Hippocampal formation (tissue), 2 donors: ENCODE measurements at places on chromosomes 3 and 15.

GRCh38 chr15:41778521-41778920 lies 4.2 kb downstream of the MAPKBP1 start:
- no peak for DNase-seq

DNA sequence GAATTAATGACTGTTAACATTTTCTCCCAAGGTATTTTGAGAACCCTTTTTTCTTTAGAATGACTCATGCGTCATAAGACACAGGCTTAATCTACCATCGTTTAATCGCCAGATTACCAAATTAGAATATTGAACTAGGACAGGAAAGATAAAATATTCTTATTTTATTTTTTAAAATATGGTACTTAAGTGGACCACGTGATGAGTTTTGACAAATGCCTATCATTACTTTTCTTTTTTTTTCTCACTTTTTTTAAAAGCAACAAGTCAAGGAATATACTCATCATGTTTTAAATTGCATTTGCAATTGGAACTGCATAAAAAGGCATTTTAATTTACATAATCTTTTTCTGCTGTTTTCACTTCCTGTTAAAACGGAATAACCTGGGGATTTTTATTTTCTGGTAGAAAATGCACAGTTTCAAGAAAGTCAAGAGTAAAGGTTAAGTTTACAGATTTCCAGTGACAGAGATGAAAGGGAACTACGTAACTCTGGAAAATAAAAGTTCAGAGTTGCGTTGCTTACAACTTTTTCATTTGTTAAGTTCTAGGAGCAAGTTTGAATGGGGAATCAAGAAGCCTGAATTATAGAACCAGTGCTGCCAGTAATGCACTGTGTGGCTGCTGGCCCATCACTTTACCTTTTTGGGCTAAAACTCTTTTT lies 23.6 kb downstream of the SIAH2 start:
- no peak for DNase-seq

GRCh38 chr3:127206154-127206553 lies 13.2 kb downstream of the PRR23E start:
- no peak for DNase-seq

GRCh38 chr3:130946882-130947281 lies 53.0 kb downstream of the ATP2C1 start:
- no peak for DNase-seq

GRCh38 chr3:53592862-53593261 lies 98.5 kb downstream of the CACNA1D start:
- no peak for DNase-seq

DNA sequence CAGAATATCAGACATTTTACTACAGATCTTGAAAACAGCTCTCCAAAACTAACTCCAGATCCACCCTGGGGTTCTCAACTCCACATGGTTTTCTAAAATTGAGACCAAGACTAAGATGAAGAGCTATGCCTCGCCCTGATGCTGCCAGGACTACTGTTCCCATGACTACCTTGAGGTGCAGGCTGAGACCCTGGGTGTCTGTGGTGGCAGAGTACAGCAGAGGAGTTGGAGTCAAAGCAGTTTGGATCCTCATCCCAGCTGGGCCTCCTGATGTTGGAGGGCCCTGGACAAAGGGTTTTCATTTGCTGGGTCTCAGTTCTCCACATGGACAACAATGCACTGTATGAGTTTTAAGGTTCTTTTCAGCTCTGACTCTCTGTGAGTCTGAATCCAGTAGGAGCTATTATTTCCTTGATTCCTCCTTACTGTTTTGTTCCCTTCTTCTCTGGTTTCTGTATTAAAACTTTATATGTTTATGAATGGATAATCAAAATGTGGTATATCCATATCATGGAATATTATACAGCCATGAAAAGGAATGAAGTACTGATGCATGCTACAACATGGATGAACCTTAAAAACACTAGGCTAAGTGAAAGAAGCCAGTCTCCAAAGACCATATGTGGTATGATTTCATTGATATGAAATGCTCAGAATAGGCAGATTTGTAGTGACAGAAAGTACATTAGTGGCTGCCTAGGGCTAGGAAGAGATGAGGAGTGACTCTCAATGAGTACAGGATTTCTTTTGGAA lies 93.0 kb downstream of the CPN2 start:
- no peak for DNase-seq

DNA sequence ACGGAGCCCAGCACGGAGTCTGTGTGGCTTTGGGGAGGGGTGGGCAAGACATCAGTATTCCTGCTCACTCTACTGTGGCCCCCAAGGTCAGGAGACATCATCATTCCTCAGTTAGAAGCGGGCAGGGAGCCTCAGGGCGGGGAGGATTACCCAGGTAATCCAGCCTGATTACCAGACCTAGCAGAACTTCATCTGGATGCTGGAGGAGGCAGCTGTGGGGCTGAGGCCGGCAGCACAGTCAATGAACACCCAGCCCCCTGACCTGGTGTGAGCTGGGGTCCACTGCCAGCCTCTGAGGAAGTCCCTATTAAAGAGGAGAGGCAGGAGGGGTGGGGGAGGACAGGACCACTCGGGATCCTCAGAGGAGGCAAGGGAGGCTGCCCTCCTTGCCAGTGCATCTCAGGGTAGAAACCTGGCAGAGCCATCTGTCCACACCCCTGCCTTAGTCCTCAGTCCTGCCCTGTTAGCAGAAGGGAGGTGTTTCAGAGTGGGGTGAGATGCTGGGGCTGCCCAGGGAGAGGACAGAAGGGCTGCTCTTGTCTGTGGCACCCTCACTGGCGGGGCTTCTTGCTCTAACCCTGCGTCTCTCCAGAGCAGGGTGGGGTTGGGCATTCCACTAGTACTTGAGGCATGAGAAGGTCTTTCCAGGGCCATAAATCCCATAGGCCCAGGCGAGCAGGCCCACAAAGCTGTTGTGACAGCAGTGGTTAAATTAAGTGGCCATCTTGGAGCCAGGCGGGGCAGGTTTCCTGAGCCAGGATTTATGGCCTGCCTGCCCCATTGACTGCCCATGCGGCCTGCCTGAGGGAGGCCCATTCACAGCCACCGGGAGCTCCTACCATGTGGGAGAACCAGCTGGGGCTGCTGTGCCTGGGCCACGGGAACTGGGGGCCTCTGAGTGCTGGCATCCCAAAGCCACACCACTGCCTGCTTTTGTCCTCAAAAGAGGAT lies 82.1 kb downstream of the LINGO1 start:
- no peak for DNase-seq

DNA sequence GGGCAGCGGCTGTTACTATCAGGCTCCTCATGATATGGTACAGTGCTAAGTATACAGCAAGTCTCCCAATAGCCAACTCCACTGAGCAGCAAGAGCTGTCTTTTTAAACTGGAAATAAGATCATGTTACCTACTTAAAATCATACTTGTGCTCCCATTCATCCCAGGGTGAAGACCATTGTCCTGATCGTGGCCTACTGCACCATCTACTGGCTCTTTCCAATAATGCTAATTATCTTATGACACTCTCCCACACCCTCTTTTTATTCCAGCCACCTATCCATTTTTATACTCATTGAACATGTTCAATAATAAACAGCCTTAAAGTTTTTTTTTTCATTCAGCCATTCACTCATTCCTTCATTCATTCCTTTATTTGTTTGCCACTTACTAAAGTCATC lies 117.7 kb downstream of the GBE1 start:
- no peak for DNase-seq

DNA sequence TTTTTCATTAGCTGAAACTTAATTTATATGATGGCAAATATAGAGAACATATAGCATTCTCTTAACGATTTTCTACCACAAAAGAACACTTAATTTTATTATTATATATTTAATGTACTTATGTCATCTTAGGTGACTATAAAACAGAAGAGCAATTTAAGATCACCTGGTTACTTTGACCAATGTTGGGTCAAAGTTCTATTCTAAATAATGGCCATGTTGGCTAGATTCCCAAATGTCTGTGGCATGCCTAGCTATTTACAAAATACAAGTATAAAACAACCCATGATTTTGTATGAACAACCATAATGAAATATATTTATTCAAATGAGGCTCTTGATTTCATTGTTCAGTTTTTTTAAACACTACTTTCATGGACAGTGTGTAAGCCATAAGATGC lies 200.9 kb downstream of the MCTP2 start:
- no peak for DNase-seq

DNA sequence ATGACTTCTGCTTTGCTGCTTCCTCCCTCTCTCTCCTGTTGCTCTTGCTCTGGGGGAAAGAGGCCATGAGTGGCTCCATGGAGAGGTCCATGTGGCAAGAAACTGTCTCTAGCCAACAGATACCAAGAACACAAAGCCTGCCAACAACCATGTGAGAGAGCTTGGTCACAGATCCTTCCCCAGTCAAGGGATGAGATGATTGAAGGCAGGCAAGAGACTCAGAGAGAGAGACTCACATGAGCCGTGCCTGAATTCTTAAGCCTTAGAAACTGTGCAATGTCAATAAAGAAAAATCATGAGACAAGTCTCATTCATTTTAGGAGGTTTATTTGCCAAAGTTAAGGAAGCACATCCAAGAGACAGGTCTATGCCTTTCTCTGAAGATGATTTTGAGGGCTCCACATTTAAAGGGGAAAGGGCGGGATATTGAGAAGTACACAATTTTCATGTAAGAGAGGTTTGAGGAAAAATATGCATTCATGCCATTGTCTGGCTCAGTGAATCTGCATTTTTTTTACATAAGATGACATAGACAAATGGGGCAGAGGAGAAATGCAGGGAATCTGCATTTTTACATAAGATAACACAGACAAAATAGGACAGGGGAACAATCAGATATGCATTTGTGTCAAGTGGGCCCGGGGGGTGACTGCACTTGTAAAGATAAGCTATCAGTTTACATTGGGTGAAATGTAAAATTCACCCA lies 59.5 kb upstream of the SUCLG2 start:
- no peak for DNase-seq

GRCh38 chr15:48427479-48427878 lies 96.2 kb downstream of the DUT start:
- no peak for DNase-seq

DNA sequence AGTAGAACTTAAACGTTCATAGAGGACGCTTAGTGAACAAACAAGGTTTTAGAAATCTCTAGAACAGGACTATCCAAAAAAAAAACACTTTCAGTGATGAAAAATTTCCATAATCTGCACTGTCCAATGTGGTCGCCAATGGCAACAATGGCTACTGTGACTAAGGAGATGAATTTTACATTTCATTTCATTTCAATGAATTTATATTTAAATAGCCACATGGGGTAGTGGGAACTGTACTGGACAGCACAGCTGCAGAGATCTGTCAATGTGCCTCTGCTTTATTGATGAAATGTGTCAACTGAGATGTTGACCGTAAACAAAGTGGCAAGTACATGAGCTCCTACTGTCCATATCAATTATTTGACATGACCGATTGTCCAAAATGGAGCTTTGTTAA lies 222.5 kb downstream of the MAGI1 start:
- DNase-seq = no peak

DNA sequence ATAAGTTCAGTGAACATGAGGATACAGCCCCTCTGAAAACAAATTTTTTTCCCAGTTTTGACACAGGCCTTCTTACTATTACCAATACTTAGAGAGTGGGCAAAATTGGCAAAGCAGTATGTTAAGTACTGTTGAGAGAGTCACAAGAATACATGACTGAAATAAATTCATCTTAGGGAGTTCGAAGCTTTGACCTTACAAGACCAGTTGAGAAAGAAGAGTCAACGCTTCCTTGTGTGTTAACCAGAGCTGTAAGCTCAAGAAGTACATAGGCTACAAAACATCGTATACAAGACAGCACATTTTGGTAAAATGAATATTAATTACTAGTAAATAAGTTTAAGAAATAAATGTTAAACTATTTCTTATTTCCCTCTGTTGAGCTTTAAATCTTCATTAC lies 164.4 kb upstream of the RORA start:
- no peak for DNase-seq

DNA sequence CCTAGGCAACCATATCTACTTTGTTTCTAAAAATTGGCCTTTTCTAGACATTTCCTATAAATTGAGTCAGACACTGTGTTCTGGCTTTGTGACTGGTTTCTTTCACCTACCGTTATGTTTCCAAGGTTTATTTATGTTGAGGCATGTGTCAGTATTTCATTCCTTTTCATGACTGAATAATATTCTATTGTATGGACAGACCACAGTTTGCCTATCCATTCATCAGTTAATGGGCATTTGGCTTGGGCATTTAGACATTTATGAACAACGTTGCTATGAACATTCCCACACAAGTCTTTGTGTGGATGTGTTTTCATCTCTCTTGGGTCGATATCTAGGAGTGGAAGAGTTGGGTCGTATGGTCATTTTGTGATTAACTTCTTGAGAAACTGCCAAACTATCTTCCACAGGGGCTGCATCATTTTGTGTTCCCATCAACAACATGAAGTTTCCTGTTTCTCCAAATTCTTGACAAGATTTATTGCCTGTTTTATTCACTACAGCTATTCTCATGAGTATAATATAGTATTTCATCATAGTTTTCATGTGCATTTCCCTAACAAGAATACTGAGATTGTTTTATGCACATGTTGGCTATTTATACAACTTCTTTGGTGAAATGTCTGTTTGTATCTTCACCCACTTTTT lies 3.5 kb upstream of the EFCC1 start:
- no peak for DNase-seq

GRCh38 chr3:177196008-177196455 lies 1.2 kb downstream of the TBL1XR1 start:
- no peak for DNase-seq

GRCh38 chr15:36210426-36210825 lies 369.0 kb upstream of the CDIN1 start:
- no peak for DNase-seq
